ENCODE measurements at places on chromosomes 5 and 9. TPM values are rescaled to one million over a fixed set of nuclear protein-coding genes. Genes with fewer than 3 reads are reported as not detected.

The BTNL3 gene
- not detected for total RNA-seq

The VCAN gene
- 71.2 TPM for total RNA-seq

The PCDHB11 gene
- 2.2 TPM for total RNA-seq

The MYOZ3 gene
- not detected for total RNA-seq

The ASPN gene
- 2.9 TPM for total RNA-seq

The PCDHGC3 gene
- total RNA-seq = 78.3 TPM

DNA sequence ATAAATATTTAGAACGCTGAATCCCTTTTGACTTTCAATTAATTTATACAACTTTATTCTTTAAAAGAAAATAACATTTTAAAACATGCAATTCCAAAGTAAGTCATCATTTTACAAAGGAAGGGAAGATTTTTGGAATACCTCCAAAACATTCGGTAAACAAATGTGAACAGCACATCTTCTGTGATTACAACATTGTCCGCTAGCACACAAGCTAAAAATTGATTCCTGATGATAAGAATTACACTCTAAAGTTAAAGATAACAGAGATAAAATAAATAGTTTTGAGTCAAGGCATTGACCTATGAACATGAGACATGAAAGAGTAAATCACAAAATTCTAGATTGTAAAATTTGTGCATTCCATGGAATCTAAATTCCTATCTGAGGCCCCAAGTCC is 56.2 kb upstream of the TRAF1 start:
- no peaks in the 10 kb centered on the region for H3K4me1 ChIP-seq
- no peaks in the 10 kb centered on the region for H3K27me3 ChIP-seq
- no peak overlapping the region for H3K27ac ChIP-seq
- no peaks in the 10 kb centered on the region for H3K36me3 ChIP-seq

- H3K4me3 ChIP-seq = no peak overlapping the region
- no peak overlapping the region for H3K27ac ChIP-seq
- no peaks in the 10 kb centered on the region for H3K36me3 ChIP-seq
- no peaks in the 10 kb centered on the region for H3K4me1 ChIP-seq
- H3K27me3 ChIP-seq = no peaks in the 10 kb centered on the region
Measured at GRCh38 chr9:33703430-33704102, 91.8 kb upstream of the PRSS3 start.

DNA sequence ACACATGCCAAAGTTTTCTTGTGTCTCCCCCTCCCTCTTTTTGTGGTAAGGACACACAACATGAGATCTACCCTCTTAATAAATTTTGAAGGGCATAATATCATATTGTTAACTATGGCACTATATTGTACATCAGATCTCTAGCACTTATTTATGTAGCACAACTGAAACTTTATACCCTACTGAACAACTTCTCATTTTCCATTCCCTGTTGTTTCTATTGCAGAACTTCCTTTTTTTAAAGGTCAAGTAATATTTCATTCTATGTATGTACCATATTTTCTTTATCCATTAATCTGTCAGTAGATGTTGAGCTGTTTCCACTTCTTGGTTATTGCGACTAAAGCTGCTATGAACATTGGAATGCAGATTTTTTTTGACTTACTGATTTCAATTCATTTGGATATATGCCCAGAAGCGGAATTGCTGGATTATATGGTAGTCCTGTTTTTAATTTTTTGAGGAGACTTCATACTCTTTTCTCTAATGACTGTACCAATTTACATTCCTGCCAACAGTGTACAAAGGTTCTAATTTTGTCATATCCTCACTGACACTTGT is 305.3 kb downstream of the PRR16 start:
- no peak for DNase-seq
- H3K4me3 ChIP-seq = no peak overlapping the region
- no peaks in the 10 kb centered on the region for H3K36me3 ChIP-seq
- H3K27me3 ChIP-seq = no peaks in the 10 kb centered on the region
- H3K4me1 ChIP-seq = peaks cover 7% of the 10 kb centered on the region
- H3K27ac ChIP-seq = no peak overlapping the region

DNA sequence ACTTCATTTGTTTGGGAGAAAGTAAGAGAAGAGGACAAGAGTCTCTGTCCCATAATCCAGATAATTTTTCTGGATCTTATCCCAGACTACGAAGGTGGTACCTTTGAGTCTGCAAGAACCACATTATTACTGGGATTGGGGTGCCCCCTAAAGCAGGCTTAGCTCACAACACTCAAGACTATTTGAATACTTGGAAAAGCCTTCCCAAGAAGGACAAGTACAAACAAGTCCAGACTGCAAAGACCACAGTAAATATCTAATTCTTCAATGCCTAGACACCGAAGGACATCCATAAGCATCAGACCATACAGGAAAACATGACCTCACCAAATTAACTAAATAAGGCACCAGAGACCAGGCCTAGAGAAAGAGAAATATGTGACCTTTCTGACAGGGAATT is 40.2 kb upstream of the TMED7 start:
- no peaks in the 10 kb centered on the region for H3K27me3 ChIP-seq
- H3K36me3 ChIP-seq = no peaks in the 10 kb centered on the region
- H3K4me1 ChIP-seq = no peaks in the 10 kb centered on the region
- no peak for DNase-seq
- no peak overlapping the region for H3K4me3 ChIP-seq

DNA sequence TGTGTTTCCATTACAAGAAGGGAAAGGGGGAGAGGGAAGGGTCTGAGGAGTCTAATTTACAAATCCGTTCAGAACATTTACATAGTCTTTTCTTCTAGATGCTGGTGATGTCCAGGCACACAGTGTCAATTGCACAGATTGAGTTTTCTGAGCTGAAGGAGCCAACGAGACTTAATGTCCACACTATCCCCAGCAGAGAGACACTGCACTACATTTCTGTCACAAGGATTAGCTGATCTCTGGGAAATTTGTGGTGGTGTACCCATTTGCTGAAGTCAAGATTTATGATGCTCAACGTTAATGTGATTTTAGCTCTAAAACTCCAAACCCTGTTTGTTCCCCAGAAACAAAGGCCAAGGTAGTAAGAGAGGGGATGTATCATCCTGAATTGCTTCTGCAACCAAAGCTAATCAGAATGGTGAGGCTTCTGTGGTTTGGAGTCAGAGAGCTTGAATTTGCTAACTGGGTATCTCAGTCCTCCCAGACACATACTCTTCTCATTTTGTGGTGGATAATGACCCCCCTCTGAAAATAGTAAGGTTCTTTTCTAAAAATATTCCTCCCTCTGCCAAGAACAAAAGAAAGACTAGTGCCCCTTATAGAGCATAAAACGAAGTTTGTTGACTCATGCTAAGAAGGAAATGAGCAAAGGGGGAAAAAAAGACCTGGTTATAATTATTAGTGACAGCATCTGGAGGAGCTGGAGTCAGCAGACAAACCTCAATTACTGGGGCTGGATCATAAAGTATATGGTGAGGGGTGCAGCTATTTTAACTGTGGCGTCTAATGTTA is 416.9 kb downstream of the PSAT1 start:
- no peaks in the 10 kb centered on the region for H3K27me3 ChIP-seq
- H3K36me3 ChIP-seq = no peaks in the 10 kb centered on the region
- H3K4me1 ChIP-seq = no peaks in the 10 kb centered on the region
- no peak overlapping the region for H3K27ac ChIP-seq
- DNase-seq = no peak
- H3K4me3 ChIP-seq = no peak overlapping the region

GRCh38 chr9:120571443-120572257 is 8.3 kb downstream of the CDK5RAP2 start:
- H3K4me1 ChIP-seq = no peaks in the 10 kb centered on the region
- H3K27me3 ChIP-seq = no peaks in the 10 kb centered on the region
- no peak for DNase-seq
- no peak overlapping the region for H3K4me3 ChIP-seq
- peaks cover 40% of the 10 kb centered on the region for H3K36me3 ChIP-seq

GRCh38 chr5:82364497-82364896 is 86.3 kb upstream of the RPS23 start:
- no peaks in the 10 kb centered on the region for H3K27me3 ChIP-seq
- DNase-seq = no peak
- H3K27ac ChIP-seq = no peak overlapping the region
- no peak overlapping the region for H3K4me3 ChIP-seq
- H3K36me3 ChIP-seq = no peaks in the 10 kb centered on the region
- no peaks in the 10 kb centered on the region for H3K4me1 ChIP-seq

DNA sequence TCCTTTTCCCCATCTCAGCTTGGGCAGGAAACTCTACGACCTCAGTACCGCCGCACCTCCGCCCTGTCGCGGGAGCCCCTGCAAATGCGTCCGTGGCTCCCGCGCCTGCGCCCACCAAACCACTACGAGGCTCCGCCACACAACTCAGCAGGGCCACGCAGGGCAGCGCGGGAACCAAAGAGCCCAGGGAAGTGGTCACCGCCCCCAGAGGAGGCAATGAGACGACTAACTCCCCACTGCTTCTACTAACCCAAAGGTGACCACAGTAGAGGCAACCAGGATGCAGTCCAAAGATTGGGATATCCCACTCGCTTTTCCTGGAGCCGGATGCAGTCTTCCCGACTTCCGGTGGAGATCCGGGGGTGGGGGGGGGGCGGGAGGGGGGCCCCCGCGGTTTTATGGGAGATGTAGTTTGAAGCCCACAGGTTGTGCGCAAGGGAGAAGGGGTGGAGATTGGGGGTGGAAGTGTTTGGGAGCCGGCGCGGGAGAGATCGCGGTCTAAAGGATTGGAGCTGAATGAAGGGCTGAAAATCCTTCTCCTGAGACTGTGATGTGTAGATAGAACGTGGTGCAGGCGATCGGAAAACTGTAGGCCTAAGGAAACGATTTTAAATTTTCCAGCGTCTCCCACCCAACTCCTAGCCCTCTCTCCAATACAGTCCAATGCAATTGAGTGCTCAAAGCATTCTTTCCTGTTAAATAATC is at the start of gene NUDT12:
Gene NUDT12, minus strand, starts transcription at position 337 of the 705 bp plus-strand sequence. CDS start 2,541 bp downstream, outside the sequence.
- DNase-seq = no peak
- H3K36me3 ChIP-seq = no peaks in the 10 kb centered on the region
- peak within 1 kb of the TSS; percentile 89 for H3K27ac ChIP-seq
- no peaks in the 10 kb centered on the region for H3K27me3 ChIP-seq
- H3K4me1 ChIP-seq = peaks cover 16% of the 10 kb centered on the region
- peak within 1 kb of the TSS; percentile 48 for H3K4me3 ChIP-seq
